ENCODE measurements at places on chromosomes 4 and X.

DNA sequence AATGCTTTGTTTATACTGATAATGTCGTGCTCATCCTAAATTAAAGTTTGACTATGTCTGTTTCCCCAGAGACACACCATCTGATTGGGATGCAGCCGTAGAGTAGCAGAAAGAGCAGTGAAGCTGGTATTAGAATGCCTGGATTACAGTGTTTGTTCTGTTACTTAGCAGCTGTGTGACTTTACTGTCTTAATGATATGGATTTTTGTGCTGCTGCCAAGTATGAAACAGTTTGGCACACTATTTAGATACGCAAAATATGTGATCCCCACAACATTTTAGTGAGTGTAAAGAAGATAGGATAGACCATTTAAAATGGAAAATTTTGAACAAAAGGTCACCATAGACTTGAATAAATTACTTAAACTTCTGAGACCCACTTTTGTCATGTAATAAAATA lies 1.2 kb upstream of the CHIC1 start:
- DNase-seq = no peak

GRCh38 chr4:114163051-114163450 lies 183.6 kb upstream of the ARSJ start:
- DNase-seq = no peak

GRCh38 chr4:86608757-86609375 lies 14.8 kb downstream of the PTPN13 start:
- DNase-seq = no peak

DNA sequence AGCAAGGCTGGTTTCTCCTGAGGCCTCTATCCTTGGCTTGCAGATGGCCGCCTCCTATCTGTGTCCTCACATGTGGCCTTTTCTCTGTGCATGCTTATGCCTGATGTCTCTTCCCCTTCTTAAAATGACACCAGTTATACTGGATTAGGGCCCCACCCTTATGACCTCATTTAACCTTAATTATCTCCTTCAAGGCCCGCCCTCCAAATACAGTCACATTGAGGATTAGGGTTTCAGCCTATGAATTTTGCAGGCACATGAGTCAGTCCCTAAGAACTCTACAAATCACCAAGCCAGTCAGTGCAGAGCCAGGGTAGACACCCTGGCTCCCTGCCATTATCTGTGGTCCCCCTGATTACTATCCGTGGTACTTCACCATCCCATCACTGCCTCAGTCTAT lies 51.6 kb downstream of the MAML3 start:
- no peak for DNase-seq

DNA sequence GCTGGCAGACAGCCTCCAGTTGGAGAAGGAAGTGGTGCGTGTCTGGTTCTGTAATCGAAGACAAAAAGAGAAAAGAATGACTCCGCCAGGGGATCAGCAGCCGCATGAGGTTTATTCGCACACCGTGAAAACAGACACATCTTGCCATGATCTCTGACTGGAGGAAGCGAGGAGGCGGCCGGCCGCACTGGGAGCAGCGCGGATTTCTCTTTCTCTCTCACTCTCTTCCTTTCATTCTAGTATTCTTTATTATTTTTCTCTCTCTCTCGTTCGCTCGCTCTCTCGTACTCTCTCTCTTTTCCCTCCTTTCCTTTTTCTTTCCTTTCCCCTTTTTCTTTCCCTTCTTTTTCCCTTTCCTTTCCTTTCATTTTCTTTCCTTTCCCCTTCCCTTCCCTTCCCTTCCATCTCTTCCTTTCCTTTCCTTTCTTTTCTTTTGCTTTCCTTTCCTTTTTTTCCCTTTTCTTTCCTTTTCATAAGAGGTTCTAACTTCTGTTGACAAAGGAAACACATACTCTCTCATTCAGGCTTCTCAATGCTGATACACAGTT lies 1.2 kb downstream of the POU3F4 start:
- DNase-seq = no peak

DNA sequence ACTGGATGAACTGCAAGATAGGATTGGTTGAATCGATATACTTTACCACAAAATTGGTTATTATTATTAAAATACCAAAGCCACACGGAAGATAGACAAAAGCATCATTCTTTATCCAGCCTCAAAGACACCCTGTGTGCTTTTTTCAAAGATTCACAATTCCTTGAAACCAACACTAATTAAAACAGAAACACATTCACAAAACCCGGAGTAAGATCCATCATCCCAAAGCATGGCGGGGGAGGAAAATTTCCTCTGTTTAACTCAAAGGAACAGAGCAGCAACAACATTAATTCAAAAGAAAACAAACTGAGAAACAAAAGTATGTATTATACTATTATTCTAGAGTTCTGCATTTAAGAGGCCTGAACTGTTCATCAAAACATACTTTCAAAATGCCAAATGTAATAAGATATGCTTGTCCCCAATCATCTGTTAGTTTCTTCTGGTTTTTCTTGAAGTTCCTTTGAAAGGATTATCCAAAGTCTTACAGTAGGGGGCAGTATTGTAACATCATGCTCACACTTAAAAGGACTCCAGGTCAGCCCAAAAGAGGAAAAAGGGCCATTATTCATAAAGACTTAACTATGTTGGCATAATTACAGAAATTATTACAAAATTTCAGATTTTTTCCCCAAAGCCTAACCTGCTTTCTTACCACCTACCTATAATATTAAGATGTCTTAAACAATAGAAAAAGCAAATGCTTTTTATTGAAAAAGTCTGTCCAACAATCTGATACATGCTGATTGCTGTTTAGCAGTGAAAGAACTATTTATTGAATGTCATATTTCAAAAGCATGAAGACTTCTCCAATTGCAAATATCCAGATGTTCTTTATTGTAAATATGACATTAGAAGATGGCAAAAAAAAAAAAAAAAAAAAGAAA lies 168.7 kb downstream of the SCFD2 start:
- DNase-seq = no peak

GRCh38 chrX:114532111-114532805 lies 51.6 kb upstream of the HTR2C start:
- no peak for DNase-seq

DNA sequence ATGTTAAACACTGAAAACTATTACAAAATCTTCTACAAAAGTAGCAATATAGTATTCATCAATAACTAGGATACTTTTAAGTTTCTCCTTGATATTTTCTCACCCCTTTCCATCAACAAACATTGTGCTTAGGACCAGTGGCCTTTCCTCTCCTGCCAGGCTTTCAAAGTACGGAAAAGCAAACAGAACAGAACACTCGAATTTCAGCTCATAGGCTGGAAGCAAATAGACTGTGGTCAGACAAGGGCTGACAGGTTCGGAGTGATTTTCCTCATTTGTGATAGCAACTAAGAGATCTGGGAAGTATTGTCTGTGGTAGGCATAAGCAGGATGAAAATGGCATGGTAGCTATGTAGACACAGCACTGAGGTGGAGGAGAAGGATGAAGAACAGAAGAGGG lies 68.6 kb upstream of the SORBS2 start:
- DNase-seq = no peak

GRCh38 chr4:73751166-73751565 lies 10.8 kb downstream of the CXCL8 start:
- no peak for DNase-seq

DNA sequence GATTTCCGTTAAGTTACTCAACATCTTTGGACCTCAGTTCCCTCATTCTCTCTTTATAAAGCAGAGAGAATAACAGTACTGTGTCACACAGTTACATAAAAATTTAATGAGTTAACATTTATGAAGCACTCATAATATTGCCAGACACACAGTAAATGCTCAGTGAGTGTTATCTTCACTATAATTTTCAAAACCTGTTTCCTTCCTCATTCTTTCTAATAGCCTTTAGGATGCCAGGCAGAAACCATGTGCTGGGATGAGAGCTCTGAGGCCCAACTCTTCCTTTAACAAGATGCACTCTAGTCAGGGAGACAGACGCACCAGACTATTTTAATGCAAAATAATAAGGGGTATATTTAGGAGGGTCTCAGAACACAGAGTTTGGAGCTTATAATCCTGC lies 208.2 kb downstream of the STK32B start:
- no peak for DNase-seq

All from stimulated activated naive CD8-positive, alpha-beta T cell treated with anti-CD3 and anti-CD28 coated beads, Interleukin-15, Interleukin-2, amounts not matched to agents 100 U/mL and 50 U/mL, for 24 hours (primary cell).